ENCODE measurements at places on chromosomes 6 and 20. TPM values are rescaled to one million over a fixed set of nuclear protein-coding genes. Genes with fewer than 3 reads are reported as not detected.

TCF21 gene
- not detected for total RNA-seq

HEBP2 gene
- total RNA-seq: 17.2 TPM

CDH22 gene
- total RNA-seq: not detected

- DNase-seq: no peak
Measured at GRCh38 chr6:56595490-56596122, 47.1 kb downstream of the DST start.

DNA sequence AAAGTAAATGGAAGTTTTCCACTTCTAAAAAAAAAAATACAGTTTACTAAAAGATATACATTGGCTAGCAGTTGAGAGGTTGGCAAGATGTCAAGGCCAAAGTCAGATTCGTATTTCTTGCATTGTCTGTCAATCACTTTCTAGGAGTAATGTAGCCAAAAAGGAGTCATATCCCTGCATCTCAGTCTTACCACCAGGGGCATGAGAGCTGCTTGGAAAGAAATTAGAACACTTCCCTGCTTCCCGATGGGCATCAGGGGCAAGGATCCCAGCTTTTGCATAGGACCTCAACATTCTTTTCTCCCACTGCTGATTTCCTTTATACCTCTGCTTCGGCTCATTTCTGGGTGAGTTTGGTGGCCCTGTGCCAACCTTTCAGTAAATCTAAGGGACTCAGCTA is 581.0 kb upstream of the MAP3K7 start:
- DNase-seq: no peak

DNA sequence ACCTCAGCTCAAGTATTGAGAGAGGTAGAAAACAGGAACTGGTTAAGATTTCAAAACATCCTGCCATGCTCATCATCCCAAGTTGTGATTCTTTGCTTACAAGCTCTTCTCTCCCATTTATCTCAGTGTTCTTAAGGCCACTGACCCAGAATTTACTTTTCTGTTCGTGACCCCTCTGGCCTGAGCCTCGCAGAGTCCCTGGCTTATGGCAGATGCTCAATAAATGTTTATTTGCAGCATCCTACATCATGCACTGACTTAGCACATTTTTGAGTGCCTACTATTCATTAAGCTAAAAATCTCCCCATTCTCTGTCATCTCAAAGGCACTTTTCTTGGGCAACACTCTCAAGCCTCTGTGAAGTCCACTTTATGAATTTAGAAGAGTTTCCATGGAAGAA is 33.4 kb upstream of the MC3R start:
- no peak for DNase-seq

SCRT2 gene
- total RNA-seq: not detected

DNA sequence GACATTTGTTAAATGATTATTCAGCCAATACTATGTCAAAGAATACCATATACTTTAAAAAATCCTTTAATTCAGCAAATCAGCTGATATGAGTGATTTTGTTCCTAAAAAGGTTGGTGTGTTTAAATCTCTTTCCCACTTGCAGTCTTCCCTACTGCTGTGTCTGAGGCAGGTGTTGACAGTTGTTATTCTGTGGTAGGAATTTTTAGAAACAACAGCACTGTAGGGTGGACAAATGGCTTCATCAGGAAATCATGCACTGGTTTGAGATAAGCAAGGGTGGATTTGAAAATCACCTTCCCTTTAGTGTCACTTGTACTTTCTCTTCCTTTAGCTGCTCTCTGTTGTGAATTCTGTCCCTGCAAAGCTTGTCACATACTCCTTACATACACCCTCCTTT is 213.7 kb upstream of the SGK1 start:
- no peak for DNase-seq

GPLD1 gene
- 0.81 TPM for total RNA-seq

DNA sequence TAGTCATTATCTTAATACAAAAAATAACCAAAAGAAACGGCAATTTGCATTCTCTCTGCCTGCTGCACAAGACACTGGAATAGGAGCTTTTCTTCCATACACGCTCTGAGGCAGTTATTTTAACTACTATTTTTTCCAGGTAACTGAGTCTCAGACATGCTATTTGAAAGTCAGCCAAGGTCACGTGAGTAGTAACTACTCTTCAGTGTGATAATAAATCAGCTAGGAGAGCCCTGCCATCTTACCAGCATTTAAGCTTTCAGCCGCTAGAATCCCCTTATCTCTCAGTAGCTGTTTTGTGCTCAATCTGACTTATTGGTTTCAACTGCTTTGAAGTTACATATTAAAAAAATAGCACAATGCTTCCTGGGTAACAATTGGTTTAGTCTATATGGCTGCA is 84.5 kb downstream of the NRN1 start:
- no peak for DNase-seq

Data from natural killer cell treated with Interleukin-12 subunit alpha and Interleukin-12 subunit beta and Interleukin-15 and Interleukin-18, amount 100 ng/mL, for 72 hours (primary cell).